ENCODE measurements at places on chromosomes 2 and 18.

DNA sequence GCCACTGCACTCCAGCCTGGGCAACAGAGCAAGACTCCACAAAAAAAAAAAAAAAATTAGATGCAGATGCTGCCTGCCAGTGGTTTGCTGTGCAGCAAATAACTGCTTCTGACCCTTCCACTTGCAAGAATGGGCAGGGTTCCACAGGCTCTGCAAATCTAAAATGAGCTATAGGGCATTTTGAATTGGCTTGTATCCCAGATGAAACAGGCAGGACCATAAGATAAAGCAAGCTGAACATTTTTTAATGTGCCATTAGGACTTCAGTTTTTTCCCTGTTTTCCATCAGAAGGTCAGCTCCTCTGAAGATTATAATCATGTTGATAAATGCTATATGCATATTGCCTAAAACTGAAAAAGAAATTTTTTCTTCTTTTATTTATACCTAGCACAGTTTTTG lies 15.7 kb upstream of the FZD7 start:
- DNase-seq, result no peak

DNA sequence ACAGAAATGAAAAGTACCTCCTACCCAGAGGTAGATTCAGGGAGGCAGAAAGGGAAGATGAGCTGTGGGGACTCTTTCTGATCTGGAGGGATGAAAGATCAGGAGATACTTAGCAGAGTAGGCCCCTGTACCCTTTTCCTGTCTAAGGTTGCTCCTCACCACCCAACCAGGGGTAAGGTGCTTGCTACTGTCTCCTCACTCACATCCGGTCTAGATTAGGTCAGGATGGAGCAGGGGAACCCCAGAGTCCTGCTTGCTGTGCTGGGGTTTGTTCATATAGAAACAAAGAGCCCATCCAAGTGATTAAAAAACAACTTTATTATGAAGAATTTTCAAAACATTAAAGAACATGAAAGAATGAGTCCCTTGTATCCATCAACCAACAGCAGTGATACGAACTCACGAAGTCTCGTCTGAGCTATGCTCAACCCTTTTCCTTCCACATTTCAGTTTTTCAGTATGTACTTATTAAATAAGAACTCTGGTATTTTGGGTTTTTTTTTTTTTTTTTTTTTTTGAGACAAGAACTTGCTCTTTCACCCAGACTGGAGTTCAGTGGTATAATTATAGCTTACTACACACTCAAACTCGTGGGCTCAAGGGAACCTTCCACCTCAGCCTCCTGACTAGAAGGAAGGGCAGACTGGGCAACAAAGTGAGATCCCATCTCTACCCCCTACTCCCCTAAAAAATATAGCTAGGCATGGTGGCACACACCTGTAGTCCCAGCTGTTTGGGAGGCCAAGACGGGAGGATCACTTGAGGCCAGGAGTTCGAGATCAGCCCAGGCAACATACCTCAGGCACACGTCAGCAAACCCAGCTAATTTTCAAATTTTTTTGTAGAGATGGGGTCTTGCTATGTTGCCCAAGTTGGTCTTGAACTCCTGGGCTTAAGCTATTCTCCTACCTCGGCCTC lies 28.5 kb upstream of the MCFD2 start:
- DNase-seq, result no peak

GRCh38 chr18:38616306-38616705 lies 1050.7 kb upstream of the CELF4 start:
- no peak for DNase-seq

GRCh38 chr18:63895190-63895589 lies 7.7 kb downstream of the SERPINB2 start:
- no peak for DNase-seq

DNA sequence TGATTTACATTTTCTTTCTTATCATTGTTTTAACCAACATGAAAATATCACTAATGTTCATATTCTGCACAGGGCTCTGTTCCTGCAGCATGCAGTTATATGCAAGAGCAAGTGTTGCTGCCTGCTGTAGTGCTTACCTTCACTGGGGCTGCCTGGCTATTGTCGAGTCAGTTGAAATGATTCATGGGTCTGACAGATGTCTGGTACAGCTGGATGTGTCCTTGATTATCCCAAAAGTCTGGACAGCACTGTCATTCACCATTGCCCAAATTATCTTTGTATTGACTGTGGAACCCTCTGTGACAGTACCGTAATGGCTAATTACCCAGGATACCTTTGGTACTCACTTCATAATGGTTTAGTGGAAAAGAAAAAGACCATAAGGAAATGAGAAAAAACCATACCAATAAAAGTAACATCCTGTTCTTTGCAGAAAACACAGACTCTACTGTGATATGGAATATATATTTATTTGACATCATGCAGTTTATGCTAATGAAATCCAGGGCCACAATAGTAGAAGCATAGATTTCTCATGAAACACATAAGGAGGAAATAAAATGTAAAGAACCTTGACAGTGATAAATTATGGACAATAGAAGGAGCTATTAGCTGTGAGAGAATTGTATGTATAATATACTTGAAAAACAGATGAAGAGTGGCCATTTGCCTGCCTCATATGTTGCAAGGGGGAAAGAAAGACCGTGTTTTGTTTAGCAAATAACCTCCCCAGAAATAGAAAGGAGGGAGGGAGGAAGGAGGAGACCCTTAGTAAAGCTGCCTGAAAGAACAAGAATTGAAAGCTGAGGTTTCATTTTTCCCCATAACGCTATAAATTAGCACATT lies 249.8 kb upstream of the ATP5MC3 start:
- DNase-seq, result no peak

DNA sequence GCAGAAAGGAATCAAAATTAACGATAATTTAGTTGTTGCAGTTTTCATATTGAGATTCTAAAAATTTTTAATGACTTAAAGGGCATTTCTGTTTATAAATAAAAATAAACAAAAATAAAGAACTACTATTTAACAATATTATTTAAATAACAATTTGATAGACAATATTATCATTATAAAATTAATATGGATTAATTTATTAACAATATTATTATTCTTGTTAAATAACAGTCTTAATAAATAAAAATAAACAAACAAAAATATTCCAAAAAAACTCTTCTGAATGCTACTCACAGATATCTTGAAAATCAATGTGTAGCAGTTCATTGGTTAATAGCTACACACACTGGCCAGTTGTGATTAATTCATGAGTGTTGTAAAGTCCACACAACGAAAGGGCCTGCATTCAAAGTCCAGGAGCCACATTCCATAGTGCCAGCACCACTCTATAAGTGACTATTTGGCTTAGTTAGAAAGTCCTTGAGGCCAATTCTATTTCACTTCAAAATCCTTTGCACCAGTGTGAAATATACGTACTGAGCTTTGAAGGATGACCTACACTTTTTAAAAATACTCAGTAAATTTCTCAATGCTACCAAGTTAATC lies 117.1 kb downstream of the ZNF521 start:
- DNase-seq, result no peak

DNA sequence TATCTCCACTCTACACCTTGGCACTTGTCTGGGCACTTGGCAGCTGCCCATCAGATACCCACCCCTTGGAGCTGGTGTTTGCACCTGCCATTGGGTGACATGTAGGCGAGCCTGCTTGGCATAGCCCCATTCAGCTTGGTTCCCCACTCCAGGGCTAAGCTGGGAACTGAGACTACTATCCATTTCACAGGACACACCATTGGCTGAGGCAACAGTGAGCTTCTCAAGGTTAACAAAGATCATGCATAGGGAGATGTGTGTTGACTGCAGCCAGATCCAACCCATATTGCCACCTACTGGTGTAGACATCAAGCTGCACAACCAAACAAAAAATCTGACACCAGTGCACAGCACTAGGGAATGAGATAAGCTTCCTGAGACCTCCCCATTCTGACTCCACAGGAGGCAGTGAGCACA lies 1389.8 kb upstream of the TMEFF2 start:
- no peak for DNase-seq

GRCh38 chr18:39007031-39007902 lies 1441.7 kb upstream of the CELF4 start:
- no peak for DNase-seq

- no peak for DNase-seq
Observed at GRCh38 chr18:78675231-78675630, 304.4 kb upstream of the SALL3 start.

DNA sequence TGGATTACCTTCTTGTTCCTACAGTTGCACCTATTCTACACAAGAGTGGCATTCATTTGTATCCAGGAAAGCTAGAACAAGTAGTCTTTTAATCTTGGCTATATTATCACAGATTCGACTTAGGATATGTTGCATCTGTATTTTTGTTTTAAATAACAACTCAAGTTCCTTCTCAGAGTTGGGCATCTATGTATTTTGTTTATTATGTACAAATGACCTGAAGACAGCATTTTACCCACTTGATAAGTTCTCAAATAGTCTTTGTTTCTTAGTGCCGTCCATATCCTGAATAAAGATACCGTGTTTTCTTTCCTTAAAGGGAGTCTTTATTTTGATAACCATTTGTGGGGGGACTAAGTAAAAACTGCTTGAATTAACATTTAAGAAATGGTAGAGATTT lies 2.9 kb downstream of the ITPRID2 start:
- no peak for DNase-seq

GRCh38 chr2:31109633-31110192 lies 28.5 kb downstream of the GALNT14 start:
- DNase-seq, result no peak

GRCh38 chr18:42131066-42131929 lies 176.3 kb downstream of the PIK3C3 start:
- DNase-seq, result no peak

GRCh38 chr2:226905718-226906117 lies 69.9 kb downstream of the RHBDD1 start:
- DNase-seq, result no peak

- no peak for DNase-seq
Observed at GRCh38 chr2:241597561-241597960, 39.0 kb downstream of the BOK start.

DNA sequence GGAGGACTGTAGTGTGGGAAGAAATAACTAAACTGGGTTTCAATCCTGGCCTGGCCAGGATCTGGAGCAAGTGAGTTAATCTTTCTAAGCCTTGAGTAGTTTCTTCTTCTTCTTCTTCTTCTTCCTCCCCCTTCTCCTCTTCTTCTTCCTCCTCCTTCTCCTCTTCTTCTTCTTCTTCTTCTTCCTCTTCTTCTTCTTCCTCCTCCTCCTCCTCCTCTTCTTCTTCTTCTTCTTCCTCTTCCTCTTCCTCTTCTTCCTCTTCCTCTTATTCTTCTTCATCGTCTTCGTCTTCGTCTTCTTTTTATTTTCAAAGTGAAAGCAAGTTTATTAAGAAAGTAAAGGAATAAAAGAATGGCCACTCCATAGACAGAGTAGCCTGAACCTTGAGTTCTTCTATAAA lies 6.5 kb upstream of the IL1RN start:
- DNase-seq, result no peak

DNA sequence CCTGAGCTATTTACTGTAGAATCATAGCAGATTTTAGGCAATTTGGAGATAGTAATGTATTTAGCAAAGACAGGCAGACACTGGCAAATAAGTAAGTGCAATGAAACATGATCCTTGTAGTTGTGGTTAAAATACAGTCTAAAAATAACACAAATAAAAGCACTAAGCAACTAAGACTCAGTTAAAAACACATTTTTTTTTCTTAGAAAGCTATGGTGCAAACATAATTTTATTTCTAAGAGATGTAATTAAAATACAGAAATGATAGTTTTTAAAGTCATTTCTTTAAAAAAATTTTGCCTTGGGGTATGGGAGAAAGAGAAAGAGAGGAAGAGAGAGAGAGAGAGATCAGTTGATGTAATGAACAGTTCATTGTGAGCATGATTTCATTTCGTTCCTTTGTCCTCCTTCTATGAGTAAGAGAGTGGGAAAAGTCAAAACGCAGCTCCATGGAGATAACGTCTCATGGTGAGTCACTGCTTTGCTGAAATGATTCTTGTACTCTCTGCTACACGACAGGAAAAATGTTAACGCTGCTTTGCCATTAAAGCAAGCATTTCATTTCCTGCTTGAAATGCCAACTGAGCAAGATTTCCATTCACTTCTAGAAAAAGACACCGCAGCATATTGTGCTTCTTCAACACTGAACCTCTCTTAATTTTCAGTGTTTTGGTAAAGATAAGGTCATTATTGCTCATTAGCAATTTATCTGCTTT lies 61.3 kb upstream of the PGAP1 start:
- DNase-seq, result no peak

- DNase-seq, result peak; percentile 50
Observed at GRCh38 chr2:70948337-70949003, 12.8 kb downstream of the ATP6V1B1 start.

GRCh38 chr2:85584354-85584856 lies at the start of gene VAMP5:
Gene VAMP5 (plus strand): TSS chr2:85584431. CDS start chr2:85584491, 60 bp downstream.
- DNase-seq, result no peak

DNA sequence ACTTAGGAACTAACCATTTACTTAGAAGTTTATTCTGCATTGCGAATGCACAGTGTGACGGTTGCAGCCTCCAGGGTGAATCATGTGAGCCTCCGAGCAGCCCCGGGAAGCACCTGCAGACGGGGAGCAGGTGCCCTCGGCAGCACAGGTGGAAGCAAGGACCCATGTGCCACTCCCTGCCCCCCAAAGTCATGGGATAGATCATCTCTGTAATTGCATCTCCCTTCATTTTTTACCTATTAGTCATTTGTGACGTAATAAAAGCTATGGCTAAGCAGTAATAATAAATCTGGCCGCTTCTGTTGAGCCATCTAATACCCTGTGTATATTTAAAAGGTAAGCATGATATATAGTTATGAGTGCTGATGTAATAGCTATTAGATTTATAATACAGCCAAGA lies 97.2 kb downstream of the PTGR3 start:
- no peak for DNase-seq

GRCh38 chr2:191929288-191929687 lies 82.4 kb upstream of the CAVIN2 start:
- no peak for DNase-seq

GRCh38 chr2:199806179-199806578 lies 44.8 kb downstream of the FTCDNL1 start:
- no peak for DNase-seq
